ENCODE measurements at places on chromosomes 2 and 18.

DNA sequence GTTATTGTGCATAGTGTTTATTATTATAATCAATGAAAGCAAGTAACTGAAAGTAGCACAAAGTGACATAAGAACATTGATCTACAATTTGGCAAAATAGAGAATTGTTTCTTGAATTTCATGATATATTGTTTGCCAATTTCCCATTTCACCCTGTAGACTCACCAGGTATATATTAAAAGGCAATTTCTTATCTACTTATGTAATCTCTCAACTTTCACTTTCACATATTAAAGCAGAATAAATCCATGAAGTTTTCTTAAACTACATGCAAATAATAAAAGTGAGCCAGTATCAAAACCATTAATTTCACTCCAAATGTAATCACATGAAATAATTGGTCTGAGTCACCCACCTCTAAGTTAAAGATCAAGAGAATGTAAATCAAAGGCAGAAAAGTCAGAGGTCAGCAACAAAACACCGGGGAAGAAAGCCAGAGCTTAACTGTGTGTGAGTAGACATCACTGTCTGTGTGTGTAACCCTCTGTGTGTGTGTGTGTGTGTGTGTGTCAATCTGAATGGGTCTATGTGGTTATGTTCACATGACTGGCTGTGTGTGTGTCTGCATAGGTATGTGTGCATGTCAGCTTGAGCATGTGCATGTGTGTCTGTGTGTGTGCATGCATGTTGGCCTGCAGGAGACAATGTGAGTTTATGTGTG is 44.1 kb downstream of the ZNF385B start:
- DNase-seq: no peak

- no peak for DNase-seq
These were observed 14.8 kb upstream of the MLPH start for GRCh38 chr2:237472187-237472712.

- no peak for DNase-seq
These were observed 658.8 kb upstream of the ID2 start for GRCh38 chr2:8022908-8023640.

GRCh38 chr18:80176334-80177073 is 67.4 kb downstream of the ADNP2 start:
- no peak for DNase-seq

DNA sequence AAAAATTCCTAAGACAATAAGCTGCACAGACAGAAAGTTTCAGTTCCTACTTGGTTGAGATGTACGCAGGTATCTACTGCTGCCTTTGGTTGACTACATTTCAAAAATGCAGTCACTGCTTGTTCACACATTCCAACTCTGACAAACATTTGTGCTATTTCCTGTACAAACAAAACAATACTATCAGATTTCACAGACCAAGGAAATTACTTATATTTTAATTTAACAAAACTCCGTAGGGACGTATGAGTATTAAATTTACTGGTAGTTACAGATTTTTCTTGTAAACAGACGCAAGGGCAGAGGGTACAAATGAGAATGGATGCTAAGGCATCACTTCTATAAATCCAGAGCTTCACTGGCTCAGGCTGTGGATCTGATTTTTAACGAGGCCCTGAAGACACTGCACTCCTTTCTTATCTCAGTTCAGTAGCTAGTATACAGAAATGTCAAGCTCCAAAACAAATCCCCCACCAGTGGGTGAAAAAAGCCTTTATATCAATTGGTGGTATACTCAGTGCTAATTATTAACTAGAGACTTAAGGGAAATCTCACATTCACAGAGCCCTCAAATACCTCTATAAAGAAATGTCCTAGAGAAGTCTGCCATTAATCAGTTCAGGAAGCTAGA is 31.7 kb upstream of the TTC32 start:
- no peak for DNase-seq

DNA sequence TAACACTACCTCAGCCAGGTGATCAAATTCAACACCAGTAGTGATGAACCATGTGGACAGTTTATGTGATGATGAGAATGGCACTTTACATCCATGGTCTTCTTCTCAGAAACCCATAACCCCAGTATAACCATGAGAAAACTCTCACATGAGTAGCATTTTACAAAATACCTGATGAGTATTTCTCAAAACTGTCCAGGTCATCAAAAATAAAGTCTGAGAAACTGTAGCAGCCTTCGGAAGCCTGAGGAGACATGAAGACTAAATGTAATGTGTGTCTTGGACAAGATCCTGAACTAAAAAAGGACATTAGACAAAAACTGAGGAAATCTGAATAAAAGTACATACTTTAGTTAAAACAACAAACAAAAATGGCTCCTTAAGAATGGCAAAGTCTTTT is 108.9 kb downstream of the CTNNA2 start:
- no peak for DNase-seq

DNA sequence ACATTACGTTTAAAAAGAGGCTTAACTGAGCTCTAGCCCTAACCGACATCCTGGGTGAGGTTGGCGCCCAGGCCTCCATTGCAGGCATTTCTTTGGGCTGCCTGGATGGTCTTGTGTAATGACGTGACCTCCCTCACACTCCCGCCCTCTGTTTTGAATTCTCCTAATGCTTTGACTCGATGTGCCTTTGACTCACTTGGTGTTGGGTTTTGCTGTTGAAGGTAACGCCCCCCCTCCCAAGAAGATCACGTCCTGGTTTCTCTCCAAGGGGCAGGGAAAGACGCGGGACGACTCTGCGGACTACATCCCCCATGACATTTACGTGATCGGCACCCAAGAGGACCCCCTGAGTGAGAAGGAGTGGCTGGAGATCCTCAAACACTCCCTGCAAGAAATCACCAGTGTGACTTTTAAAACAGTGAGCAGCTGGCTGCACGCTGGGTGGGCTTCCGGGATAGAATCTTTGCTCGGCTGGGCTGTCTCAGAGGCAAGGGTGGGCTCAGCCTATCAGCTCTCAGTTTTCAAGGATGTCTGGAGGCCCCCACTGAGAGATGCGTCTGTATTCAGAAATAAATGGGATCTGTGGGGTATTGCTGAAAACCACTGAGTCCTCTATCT is 87.9 kb upstream of the ATG16L1 start:
- no peak for DNase-seq

DNA sequence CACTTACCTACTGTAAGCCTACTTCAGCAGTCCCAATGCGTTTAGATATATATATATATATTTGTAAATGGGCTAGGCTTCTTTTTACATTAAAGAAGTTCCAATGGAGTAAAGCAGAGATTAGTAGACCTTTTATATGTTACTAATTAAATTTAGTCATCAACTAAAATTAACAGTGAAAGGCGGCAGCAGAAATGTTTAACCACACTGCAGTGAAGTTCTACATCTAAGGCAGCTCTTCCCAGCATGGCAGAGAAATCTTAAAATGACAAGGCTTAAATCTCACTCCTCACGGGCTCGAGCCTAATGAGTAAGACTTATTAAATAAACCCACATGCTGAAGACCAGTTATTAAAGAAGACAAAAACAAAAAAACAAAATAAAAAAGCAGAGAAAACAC is 19.1 kb upstream of the KANSL1L start:
- no peak for DNase-seq

DNA sequence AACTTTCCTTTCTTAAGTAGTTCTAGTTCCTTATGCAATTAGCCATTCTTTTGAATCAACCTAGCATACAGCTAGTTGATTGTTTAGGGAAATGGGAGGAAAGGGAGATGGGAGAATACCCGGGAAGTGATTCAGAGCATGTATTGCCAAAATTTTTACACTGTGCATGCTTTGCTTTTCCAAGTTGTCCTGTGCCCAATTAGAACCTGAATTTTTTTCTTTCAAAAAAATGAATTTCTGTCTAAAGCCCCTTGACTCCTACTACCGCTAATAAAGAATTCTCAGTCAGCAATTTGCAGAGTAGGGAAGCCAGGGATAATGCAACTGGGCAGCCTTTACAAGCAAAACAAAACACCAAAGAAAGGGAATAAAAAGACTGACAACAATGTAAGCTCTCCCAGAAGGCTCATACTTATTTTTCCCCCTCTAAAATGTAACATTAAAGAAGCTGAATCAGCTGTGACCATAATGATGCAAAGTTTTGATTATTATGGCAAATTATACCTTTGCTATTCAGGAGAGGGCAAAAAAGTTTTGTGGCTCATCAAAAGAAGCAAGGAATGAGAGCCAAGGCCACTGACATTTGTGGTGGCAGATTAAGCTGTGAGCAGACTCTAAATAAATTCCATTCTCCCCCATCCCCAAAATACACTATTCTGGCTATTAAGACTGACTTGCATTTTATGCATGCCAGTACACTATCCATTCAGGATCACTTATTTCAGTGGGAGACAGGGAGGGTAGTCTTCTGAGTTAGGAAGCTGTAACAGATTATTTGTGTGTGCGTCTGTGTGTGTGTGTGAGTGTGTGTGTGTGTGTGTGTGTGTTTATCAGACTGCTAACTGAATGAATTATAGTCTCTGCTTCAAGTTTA is 174.3 kb downstream of the ERBB4 start:
- no peak for DNase-seq

GRCh38 chr18:13278062-13278630 is 59.6 kb downstream of the LDLRAD4 start:
- no peak for DNase-seq

- DNase-seq: no peak
These were observed 103.6 kb upstream of the CELF4 start for GRCh38 chr18:37668971-37669747.

GRCh38 chr2:67448648-67449047 is 51.5 kb downstream of the ETAA1 start:
- DNase-seq: no peak

GRCh38 chr18:6465281-6465680 is 50.6 kb upstream of the L3MBTL4 start:
- DNase-seq: no peak

GRCh38 chr2:127392828-127393578 is 5.2 kb upstream of the MAP3K2 start:
- no peak for DNase-seq

DNA sequence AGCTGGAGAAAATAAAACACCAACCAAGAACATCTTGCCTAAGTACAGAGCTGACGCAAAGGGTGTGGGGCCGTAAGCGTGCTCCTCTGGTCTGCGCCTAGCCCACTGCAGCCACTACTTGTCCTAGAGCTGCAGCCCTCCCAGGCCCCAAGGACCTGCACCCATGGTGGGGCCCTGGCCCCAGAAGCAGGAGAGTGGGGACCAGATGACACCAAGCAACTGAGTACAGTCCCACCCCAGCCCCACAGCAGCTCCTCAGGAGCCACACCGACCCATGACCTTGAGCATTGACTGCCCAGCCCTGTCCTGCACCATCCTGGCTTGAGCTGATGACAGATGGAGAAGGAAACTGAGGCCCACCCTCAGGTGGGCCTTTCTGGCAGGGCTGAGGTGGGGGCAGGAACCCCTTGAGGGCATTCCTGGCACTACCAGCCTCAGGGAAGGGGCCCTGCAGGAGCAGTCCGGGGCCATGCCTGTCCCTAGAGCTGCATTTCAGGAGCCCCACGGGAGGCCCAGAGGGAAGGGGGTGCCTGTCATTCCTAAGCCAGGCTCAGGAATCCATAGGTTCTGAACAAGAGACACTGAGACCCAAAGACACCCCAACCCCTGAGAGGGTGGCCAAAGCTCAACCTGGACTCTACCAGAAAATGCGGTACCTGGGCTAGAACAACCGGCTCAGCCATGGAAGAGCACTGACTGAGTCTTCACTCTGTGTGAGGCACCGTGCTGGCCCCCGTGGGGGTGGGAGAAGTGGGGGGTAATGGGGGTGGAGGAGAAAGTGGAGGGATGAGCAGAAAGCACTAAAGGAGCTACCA is 4.9 kb downstream of the KIF1A start:
- no peak for DNase-seq

DNA sequence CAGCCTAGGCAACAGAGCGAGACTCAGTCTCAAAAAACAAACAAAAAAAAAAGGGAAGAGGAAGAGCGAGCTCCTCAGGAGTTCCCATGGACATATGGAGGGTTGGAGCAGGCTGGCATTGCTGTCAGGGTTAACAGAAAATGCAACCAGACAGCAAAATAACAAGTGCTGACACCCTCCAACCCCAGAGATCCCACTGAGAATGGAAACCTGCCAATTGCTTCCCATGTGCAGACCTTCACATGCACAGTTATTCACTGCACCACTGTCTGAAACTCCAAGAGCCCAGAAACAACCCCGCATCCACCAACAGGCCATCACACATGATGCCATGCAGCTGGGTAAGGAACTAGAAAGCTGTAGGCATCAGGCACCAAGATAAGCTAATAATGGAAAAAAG is 43.5 kb downstream of the TFCP2L1 start:
- no peak for DNase-seq

DNA sequence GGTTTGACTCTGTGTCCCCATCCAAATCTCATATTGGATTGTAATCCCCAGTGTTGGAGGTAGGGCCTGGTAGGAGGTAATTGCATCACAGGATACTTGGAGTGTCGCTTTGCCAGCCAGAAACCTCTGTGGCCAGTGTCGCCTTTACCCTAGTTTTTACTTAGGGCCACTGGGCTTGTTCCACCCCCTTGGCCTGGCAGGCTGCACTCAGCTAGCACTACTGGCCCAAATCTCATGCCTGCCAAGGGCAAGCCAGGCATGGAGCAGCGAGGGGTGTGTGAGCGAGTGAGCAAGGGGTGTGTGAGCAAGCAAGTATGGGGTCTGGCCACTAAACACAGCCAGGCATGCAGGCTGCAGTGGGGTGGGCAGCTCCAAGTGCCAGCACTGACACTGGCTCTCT is 178.7 kb upstream of the MGAT5 start:
- DNase-seq: no peak

- DNase-seq: no peak
These were observed 108.6 kb upstream of the CCDC150 start for GRCh38 chr2:196530910-196531309.

DNA sequence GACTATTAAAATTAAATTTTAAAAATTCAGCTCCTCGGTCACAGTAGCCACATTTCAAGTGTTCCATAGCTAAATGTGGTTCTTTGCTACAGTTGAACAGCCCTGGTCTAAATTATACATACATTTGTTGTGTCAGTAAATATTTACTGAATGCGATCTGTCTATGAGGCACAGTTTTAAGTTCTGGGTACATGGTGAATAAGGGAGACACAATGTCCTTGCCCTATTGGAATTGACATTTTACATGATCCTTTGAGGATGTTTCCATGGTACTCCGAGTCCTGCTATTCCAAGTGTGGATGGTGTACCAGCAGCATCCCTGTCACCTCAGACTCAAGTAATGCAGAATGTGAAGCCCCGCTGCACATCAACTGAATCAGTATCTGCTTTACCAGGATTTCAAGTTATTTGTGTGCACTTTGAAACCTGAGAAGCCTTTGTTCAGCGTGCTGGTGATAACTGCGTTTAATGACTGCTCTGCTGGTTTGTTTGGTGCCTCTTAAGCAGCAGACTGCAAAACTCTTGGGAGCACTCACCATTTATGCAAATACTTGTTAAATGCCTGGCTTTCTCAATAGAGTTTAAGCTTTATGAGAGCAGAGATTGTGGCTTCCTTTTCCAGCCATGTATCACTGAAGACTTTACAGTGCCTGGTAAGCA is 1.5 kb downstream of the GALNT1 start:
- DNase-seq: no peak
